SK-N-SH treated with all-trans-retinoic acid at 6 μM for 48 hours (cell line): ENCODE measurements at places on chromosomes 1 and 21.
A peak's percentile ranks its signal among the peaks of the same experiment; 100 is the strongest.

DNA sequence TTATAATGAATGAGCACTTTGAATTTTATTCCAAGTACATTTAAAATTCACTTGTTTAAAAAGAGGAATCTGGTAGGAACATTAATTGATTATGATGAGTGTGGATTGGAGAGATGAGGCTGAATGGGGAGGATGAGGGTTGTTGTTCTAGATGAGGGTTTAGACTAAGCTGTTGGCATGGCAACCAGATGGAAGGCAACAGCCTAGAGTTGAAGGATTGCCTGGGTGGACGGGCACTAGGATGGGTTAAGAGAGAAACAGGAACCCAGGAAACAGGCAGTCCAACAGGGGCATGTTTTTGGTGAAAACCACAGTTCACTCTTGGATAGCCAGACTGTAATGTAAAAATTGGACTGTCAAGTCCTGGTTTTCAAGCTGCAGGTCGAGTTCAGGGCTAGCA lies 125.5 kb downstream of the CHRM3 start:
- ATAC-seq, result no peak

DNA sequence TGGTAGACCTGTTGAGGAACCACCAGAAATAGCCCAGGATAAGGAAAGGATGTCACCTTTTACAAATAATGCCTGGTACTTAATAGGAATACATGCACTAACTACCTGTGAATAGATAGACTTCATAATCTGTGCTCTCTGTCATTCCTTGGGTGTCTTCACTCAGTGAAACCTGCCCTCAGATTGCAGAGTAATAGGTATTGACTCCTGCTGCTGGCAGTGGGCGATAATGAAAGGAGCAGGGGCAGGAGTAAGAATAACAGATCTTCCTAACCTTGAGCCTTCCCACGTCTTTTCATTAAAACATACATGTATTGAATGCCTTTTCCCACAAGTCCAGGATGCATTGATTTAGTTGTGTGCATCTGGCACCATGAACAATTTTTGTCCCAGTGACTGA lies 16.4 kb downstream of the FABP3 start:
- ATAC-seq, result no peak

- no peak for ATAC-seq
These were observed 702.9 kb upstream of the ADGRL2 start for GRCh38 chr1:81097860-81098259.

DNA sequence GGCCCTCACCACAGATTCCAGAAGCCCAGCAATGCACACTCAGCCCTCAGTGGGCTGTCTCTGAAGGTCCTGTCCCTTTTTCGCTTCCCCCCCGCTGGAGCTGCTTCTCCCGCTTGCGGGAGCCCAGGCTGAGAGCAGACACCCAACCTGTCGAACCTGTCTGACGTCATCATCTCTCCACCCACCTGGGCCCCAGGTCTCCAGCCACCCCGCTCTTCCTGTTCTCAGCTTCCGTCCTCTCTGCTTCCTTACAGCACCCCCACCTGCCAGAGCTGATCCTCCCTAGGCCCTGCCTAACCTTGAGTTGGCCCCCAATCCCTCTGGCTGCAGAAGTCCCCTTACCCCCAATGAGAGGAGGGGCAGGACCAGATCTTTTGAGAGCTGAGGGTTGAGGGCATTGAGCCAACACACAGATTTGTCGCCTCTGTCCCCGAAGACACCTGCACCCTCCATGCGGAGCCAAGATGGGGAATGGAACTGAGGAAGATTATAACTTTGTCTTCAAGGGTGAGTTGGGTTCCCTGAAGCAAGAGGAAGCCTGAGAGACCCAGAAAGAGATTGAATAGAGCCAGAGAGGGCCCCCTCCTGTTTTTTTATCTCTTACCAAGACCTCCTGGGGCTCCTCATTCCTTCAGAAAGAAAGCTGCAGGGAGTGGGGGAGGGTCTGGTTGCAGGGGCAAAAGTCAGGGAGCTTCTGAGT lies at the start of gene RAB25:
Gene RAB25 (plus strand): TSS at position 224 of the 700 bp plus-strand sequence. CDS start 241 bp downstream, at position 465.
- no peak for ATAC-seq

- ATAC-seq, result peak; percentile 83
These were observed at the start of gene SFT2D2 for GRCh38 chr1:168225476-168226190. TSS of gene SFT2D2 (plus strand) at chr1:168226004. CDS start at chr1:168226080, 76 bp downstream.

- peak; percentile 66 for ATAC-seq
These were observed 569 bp upstream of the DAB1 start for GRCh38 chr1:57424231-57425027.

DNA sequence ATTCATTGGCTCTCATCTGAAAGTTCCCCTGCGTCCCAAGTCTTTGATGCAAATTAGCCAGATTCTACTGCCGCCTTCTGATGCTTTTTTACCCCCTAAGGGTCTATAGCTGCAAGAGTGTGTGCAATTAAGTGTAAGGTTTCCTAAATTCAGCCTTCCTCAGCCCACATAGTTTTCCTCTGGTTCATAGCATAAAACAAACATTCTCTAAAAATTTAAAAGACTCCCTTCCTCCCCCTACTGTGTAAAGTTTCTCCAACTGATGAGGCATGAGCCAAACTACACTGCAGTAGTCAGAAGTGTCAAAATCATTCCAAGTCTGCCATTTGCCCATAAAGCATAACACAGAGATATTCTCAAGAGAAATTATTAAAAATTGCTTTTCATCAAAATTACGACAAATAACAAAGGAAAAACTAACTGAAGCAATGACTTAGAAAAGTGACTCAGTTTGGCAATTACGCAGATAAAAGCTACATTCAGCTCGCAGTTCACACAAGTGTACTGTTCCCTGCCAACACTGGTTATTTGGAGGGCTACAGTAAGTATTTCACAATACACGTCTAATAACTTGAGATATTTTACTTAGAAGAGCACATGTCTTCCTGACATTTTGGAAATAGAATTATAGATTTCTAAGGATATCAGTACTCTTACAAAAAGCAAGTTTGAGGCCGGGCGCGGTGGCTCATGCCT lies 15.4 kb downstream of the KCNH1 start:
- ATAC-seq, result no peak

GRCh38 chr1:160662910-160663309 lies 16.1 kb upstream of the SLAMF1 start:
- no peak for ATAC-seq

- no peak for ATAC-seq
These were observed 16.1 kb downstream of the ALPL start for GRCh38 chr1:21525340-21525717.

GRCh38 chr1:182658055-182658454 lies 26.3 kb downstream of the RGS8 start:
- no peak for ATAC-seq

- no peak for ATAC-seq
These were observed 15.1 kb downstream of the GJA5 start for GRCh38 chr1:147745271-147745670.

- no peak for ATAC-seq
These were observed 184.6 kb upstream of the OLFM3 start for GRCh38 chr1:102181341-102181740.

GRCh38 chr1:183070923-183071618 lies 47.9 kb downstream of the LAMC1 start:
- ATAC-seq, result peak; percentile 62

DNA sequence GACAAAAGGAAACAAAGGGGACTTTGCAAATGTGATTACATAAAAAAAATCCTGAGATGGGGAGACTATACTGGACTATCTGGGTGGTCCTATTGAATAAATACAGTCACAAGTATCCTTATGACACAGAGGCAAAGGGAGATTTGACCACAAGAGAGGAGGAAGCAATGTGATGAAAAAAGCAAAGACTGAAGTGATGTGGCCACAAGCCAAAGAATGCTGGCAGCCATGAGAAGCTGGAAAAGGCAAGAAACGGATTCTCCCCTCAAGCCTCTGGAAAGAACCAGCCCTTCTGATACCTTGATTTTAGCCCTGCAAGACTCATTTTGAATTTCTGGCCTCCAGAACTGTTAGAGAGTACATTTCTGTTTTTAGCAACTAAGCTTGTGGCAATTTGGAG lies 36.4 kb downstream of the OLFML2B start:
- no peak for ATAC-seq
